ENCODE measurements at places on chromosomes 16 and 17.

DNA sequence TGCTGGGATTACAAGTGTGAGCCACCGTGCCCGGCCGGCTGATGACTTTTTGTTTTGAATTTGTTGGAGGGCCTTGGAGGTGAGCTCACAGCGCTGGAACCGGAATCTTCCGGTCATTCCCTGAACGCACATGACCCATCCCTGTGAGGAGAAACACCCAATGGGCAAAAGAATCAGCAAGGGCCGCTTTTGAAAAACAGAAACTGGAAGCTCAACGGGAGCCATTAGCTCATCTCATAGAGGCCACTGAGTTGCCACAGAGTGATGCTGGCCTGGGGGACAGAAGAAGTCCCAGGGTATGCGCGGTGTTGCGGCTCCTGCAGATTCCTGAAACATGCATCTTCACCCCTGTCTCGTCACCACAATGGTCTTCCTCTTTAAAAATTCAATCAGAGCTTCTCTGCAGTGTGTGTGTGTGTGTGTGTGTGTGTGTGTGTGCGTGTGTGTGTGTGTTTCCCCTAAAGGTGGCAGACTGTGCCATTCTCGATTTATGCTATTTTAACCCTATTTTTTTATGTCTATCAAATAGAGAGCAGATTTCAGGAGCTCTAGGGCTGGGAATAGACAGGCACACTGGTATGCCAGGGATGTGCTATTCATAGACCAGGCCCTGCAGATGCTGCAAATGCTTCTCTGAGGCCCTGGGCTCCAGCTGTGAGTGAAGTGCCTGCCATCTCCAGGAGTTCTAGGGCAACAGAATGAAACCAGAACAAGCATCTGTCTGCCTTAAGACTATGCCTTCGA lies 68.3 kb downstream of the MARCHF10 start:
- DNase-seq: no peak

DNA sequence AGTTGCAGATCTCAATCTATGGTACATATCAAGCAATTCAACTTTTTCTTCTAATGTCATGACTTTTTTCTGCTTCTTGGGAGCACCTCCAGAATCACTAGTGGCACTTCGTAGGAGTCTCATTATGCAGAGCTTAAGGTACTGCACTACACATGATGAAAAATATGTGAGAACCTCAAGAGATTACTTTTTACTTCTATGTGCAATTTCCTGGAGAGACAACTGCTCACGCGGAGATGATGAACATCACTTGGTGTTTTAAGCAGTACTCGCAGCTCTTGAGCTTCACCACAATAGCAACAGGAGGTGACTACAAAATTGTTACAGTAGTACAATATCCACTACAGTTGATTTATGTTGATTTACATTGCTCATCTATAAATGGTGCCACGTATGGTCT lies 79.7 kb downstream of the MRTFB start:
- no peak for DNase-seq

DNA sequence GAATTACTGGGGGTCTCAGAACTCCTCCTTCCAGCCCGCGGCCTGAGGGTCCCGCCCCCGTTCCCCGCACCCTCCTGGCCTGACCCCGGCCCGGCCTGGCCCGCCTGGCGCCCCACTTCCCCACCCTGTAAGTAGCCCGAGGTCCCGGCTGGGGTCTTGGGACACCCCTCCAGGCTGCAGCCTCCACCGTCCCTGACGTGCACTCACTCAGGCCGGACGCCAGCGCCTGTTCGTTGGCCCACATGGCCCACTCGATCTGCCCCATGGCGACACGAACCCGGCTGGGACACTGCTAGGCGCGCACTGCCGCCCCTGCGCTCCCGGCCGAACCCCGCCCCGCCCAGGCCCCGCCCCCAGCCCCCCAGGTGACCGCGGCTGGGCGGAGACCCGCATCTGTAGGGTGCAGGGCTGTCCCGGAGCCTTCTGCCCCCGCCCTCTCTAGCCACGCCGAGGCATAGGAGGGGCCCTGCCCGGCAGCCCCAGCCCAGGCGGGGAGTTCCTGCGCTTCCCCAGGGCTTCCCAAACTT lies at the start of gene CYBA:
Gene CYBA, minus strand, starts transcription at position 305 of the 527 bp plus-strand sequence. Its CDS starts 40 bp downstream, at position 265.
- DNase-seq: no peak

- DNase-seq: no peak
Measured at GRCh38 chr17:7580604-7581575, 1.5 kb downstream of the CD68 start.

- DNase-seq: no peak
Measured at GRCh38 chr17:69335058-69335457, 8.1 kb upstream of the ABCA5 start.

Data from amniotic stem cell (primary cell).